Kidney epithelial cell (primary cell): ENCODE measurements at places on chromosomes 13 and 19. TPM values are rescaled to one million over a fixed set of nuclear protein-coding genes. Genes with fewer than 3 reads are reported as not detected.

DNA sequence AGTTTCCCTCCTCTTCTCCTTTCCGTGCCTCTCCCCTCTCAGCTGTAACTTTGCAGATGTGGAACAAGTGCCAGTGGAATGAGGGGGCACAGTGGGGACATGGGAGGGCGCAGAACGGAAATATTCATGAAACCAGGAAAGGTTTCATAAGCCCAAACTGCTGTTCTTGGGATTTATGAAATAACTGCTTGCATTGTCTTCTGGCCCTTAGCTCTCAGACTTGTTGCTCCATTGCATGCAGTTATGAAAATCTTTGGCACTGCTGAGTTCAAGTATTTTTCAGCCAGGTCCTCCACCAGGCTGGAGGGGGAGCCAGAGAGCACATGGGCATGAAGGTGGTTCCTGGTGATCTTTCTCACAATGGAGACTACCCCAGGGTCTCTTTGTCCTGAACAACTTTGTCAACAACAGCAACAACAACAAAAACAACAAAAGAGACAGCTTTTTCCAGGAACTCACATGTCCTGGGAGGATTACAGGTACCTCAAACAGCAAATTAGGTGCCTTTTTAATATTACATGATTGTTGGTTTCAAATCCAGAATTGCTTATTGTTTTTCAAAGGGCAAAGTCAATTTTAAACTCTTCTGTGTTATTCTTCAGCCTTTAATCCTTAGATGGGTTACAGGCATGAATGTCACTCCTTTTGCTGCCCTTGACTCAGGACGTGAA lies 1.5 kb downstream of the RGCC start:
- DNase-seq: no peak

DNA sequence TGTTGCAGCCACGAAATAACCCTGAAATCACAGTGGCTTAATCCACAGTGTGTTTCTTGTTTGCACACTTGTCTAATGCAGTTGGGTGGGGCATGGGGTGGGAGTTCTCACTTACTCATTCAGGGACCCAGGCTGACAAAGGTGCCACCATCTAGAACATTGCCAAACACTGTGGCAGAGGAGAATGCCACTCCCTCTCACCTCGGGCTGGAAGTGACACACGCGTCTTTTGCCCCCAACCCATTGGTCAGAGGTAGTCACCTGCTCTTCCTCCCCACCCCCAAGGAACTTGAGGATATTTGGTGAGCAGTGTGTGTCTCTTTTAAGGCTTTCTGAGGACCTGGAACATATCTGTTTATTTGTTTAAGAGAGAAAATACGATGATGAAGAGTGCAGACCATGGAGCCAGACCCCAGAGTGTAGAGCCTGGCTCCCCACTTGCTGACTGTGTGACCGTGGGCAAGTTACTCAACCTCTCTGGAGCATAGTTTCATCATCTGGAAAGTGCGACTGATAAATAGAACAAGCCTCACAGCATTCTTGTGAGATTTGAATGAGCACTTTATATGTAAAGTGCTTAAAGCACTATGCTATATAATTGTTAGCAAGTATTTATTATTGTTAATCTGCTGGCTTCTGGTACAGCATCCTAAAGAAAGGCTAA lies 17.4 kb downstream of the GPR183 start:
- no peak for DNase-seq

R3HDM4 gene
- 61.5 and 75.0 TPM in 2 replicates for total RNA-seq

PSG2 gene
- total RNA-seq: not detected in 2 replicates

NLRP12 gene
- not detected in 2 replicates for total RNA-seq

DNA sequence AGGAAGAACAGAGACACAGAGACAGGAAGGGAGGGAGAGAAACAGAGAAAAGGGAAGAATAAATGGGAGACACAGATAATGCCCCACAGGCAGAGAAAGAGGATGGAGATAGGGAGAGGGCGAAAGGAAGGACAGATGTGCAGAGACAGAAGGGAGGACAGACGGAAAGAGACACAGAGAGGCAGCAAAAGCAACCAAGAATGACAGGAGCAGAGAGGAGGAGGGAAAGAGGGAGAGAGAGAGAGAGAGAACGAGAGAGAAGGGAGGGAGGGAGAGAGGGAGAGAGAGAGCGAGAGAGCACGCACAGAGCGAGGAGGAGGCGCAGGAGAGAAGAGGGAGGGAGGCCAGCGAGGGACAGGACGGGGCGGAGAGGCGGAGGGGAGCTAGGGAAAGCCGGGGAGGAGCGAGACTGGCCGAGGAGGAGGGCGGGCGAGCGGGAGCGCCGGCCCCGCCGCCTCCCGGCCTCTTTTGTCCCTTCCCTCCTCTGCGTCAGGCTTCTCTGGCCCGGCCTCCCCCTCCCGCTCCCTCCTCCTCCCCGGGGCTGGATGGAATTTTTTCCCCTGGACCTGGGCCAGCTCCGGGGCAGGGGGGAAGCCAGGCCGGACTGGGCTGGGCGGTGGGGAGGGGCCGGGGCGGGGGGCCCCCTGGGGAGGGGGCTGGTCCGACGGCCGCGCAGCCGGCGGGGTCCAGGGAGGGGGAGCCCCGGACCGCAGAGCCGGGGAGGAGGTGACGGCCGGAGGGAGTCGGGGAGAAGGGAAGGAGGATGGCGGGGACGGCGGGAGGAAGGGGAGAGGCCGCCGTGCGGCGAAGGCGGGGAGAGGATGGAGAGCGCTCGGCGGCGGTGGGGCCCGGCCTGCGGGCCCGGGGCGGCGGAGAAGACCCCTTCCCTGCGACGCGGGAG lies 4.2 kb upstream of the SPACA6 start:
- peak; percentile 72 for DNase-seq

LILRA1 gene
- not detected in 2 replicates for total RNA-seq

DNA sequence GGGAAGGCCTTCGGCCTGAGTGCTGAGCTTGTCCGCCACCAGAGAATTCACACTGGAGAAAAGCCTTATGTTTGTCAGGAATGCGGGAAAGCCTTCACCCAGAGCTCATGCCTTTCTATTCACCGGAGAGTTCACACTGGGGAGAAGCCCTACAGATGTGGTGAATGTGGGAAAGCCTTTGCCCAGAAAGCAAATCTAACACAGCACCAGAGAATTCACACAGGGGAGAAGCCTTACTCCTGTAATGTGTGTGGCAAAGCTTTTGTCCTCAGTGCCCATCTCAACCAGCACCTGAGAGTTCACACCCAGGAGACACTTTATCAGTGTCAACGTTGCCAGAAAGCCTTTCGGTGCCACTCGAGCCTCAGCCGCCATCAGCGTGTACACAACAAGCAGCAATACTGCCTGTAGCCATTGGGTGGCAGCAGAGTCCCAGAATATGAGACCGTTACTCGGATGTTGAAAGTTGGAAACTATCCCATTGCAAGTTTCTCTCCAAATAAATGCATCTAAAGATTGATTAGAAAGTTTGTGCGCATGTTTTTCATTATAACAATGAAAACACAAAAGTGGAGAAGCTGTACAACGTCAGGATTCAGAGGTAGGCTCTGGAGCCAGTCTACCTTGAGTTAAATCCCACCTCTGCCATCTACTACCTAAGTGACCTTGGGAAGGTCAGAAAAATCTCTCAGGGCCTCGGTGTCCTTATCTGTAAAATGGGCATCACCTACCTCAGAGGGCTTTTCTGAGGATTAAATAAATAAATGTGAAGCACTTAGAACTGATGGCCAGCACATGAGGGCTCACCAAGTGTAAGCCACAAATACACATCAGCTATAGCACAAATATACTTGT lies 21.1 kb downstream of the ZNF473 start:
- DNase-seq: no peak

- DNase-seq: no peak
Measured at GRCh38 chr19:55336101-55336500, 3.6 kb upstream of the KMT5C start.

DNA sequence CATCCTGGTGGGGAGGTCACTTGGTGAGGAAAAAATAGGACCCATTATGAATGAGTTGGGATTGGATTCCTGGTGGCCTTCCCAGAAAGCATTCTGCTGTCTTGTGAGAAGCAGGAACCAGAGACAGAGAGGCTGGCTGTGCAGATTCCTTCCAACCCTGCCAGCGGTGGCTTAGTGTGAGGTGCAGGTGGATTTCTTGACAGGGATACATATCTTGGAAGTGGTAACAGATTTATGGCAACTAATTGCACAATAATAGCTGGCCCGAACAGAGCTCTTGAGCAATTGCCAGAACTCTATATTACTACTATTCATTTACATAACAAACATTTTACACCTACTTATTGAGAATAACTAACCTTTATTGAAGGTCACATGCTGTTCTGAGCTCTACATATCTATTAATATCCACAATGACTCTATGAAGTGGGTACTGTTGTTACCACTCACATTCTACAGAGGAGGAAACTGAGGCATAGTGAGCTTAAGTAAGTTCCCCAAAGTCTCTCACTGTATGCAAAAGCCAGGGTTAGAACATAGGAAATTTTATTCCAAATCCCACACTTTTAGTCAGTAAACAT lies 173.9 kb upstream of the SERP2 start:
- DNase-seq: no peak

DNA sequence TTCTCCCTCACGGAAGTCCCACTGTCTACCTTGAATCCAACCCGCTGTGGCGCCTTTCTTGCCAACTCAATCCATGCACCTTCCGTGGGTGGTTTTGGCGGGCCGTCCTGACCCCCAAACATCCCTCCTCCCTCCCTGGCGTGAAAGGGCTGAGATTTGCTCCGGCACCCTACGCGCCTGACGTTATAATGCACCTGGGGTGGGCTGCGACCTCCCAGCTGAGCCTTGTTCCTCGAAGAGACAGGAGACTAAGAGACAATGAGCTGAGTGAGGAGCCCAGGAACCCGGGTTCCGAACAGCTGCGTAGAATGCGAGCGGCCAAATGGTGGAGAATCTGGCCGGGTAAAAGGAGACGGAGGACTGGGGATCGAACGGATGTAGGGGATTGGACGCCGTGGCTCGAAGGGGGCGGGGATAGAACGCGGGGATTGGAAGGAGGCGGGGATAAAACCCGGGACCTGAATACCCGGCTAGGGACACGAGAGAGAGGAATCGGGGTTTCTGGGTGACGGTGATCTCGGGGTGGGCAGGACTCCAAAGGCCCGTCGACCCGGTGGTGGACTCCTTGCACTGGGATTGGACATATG lies at the start of gene CPT1C:
Gene CPT1C (plus strand): TSS at position 461 of the 587 bp plus-strand sequence. CDS start 1,137 bp downstream, outside the sequence.
- no peak for DNase-seq

GRCh38 chr13:27644302-27644701 lies 22.6 kb downstream of the POLR1D start:
- DNase-seq: no peak
